MG63 (cell line): ENCODE measurements at places on chromosomes 1 and 21. TPM values are rescaled to one million over a fixed set of nuclear protein-coding genes. Genes with fewer than 3 reads are reported as not detected.

CDC42BPA gene
- 11.6 and 17.1 TPM in 2 replicates for total RNA-seq

CDCA8 gene
- 6.3 and 14.2 TPM in 2 replicates for total RNA-seq

CNR2 gene
- not detected in 2 replicates for total RNA-seq

SHE gene
- total RNA-seq = not detected in 2 replicates

AMY1A gene
- not detected in 2 replicates for total RNA-seq

KMO gene
- not detected in 2 replicates for total RNA-seq

C1orf116 gene
- total RNA-seq = 0.26 TPM in 1 of 2 replicates, not detected in the other

PRPF38A gene
- 10.0 and 14.1 TPM in 2 replicates for total RNA-seq

THEM5 gene
- not detected in 2 replicates for total RNA-seq

OR2T4 gene
- not detected in 2 replicates for total RNA-seq

ITGB2 gene
- 4.3 and 12.9 TPM in 2 replicates for total RNA-seq
